ENCODE measurements at places on chromosomes 11 and 22.

DNA sequence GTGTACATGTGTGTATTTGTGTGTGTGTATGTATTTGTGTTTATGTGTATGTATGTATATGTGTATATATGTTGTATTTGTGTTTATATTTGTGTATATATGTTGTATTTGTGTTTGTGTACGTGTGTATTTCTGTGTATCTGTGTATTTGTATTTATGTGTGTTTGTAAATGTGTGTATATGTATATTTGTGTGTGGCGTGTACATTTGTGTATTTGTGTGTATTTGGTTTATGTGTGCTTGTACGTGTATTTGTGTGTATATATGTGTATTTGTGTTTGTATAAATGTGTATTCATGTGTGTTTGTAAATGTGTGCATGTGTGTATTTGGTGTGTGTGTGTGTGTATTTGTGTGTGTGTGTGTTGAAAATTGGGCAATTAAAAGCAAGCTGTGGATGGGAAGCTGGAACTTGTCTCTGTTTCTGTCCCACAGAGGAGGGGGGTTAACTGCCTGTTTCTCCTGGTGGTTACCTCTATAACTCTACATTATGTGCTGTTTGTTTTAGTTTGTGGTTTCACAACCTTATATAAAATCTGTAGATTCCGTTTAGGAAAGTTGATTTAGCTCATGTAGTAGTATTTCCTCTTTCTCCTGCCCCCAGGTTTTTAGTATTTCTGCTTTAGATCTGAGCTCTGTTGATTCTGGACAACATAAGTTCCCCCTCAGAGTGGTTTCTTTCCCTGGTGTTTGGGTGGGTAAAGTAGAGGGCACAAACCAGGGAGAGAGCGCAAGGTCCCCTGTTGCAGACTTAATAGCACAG lies 28.9 kb downstream of the AP2A2 start:
- peaks cover 12% of the 10 kb centered on the region for H3K36me3 ChIP-seq
- no peaks in the 10 kb centered on the region for H3K27me3 ChIP-seq
- no peak for DNase-seq
- H3K4me3 ChIP-seq: no peak overlapping the region
- H3K27ac ChIP-seq: peak overlapping the region; percentile 34
- peaks cover 12% of the 10 kb centered on the region for H3K4me1 ChIP-seq

DNA sequence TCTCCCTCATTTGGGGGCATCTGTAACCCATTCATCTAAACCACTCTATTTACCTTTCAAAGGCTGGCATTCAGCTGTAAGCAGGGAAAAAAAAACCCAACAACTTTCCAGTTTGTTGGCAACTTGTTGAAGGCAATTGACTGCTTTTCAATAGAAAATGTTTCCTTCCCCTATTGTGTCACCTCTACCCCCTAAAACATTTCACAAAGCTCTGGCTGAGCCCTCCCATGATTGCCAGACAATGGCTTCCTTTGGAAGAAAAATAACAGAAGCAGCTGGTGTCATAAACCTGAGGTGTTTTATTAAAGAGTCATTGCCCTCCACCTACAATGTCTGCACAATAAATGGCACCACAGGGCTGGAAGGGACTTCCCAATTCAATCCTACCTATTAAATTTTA lies 22.1 kb upstream of the PSMA1 start:
- no peak for DNase-seq
- H3K4me1 ChIP-seq: peaks cover 38% of the 10 kb centered on the region
- H3K27ac ChIP-seq: no peak overlapping the region
- H3K36me3 ChIP-seq: peaks cover 35% of the 10 kb centered on the region
- no peaks in the 10 kb centered on the region for H3K27me3 ChIP-seq

DNA sequence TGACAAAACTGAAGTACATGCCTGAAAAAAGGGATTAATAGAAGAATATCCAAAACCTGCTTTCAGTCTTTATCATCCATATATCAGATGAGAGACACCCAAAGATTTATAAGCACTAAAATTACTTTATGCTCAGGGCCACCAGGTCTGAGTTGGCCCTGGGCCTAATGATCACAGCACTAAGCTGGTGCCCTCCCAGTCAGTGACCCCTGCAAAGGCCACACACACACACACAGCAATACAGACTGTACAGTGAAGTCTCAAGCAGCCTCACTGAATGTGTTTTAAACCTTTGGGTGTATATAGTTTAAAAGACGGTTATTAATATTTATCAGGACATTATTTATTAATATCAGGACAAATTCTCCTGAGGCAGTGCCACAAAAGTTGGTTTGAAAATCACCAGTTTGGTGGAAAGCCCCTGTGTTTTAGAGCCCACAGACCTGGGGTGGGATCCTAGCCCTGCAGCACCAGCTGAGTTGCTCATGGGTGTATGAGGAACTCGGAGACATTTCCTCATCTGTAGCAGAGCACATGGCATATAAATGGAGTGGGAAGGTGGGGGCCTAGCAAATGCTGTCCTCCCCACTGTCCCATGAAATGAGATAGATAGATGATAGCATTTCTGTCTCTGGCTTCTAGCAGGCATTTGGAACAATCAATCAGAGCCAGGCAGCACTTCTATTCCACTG lies 48.4 kb upstream of the HORMAD2 start:
- peaks cover 3% of the 10 kb centered on the region for H3K36me3 ChIP-seq
- DNase-seq: no peak
- H3K4me3 ChIP-seq: no peak overlapping the region
- no peak overlapping the region for H3K27ac ChIP-seq

DNA sequence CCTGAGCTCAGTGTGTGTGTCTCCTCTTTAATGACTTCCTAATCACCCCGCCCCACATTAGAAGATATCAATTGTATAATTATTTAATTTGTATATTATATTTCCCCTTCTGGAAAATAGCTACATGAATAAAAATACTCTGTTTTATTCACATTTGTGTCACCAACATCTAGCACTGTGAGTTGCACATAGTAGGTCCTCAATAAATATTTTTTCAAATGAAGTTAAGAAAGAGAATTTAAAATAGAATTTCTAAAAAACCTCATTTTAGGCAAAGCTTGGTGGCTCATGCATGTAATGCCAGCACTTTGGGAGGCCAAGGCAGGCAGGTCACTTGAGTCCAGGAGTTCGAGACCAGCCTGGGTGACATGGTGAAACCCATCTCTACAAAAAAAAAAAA lies 59.7 kb downstream of the FAM83F start:
- H3K27ac ChIP-seq: peak overlapping the region; percentile 96
- no peaks in the 10 kb centered on the region for H3K27me3 ChIP-seq
- H3K36me3 ChIP-seq: peaks cover 2% of the 10 kb centered on the region
- H3K4me1 ChIP-seq: peaks cover 72% of the 10 kb centered on the region
- H3K4me3 ChIP-seq: peak overlapping the region; percentile 84

- H3K27ac ChIP-seq: no peak overlapping the region
- no peaks in the 10 kb centered on the region for H3K36me3 ChIP-seq
- peaks cover 3% of the 10 kb centered on the region for H3K4me1 ChIP-seq
- H3K27me3 ChIP-seq: peaks cover 18% of the 10 kb centered on the region
- H3K4me3 ChIP-seq: no peak overlapping the region
These were observed 23.9 kb upstream of the RBFOX2 start for GRCh38 chr22:36052505-36052941.

GRCh38 chr11:104934594-104934993 lies 33.8 kb downstream of the CASP4 start:
- peak overlapping the region; percentile 84 for H3K27ac ChIP-seq
- no peaks in the 10 kb centered on the region for H3K27me3 ChIP-seq
- DNase-seq: no peak
- H3K4me1 ChIP-seq: peaks cover 20% of the 10 kb centered on the region

- DNase-seq: no peak
- peaks cover 2% of the 10 kb centered on the region for H3K27me3 ChIP-seq
- H3K36me3 ChIP-seq: peaks cover 7% of the 10 kb centered on the region
- H3K4me3 ChIP-seq: no peak overlapping the region
These were observed 69.2 kb upstream of the PRR5 start for GRCh38 chr22:44632541-44633396.

DNA sequence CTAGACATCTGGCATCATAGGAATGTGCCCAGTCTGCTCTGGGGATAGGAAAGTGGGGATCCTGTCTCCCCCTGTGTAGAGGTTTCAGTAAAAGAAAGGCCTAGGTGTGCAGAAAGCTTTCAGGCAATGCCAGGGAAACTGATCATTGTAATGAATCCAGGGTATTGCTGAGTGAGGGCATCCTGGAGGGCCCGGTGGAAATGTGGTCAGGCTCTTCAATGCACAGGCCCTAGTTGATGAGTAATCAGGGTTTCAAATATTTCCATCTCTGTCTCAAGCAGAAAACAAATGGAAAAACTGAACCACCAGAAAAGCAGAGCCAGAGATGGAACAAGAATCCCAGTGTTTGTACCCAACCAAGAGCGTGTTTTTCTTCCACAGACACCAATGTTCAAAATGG lies 2.0 kb downstream of the CD3E start:
- peaks cover 66% of the 10 kb centered on the region for H3K4me1 ChIP-seq
- peaks cover 51% of the 10 kb centered on the region for H3K36me3 ChIP-seq
- peak overlapping the region; percentile 99 for H3K27ac ChIP-seq
- no peak for DNase-seq
- peak overlapping the region; percentile 96 for H3K4me3 ChIP-seq
- no peaks in the 10 kb centered on the region for H3K27me3 ChIP-seq

DNA sequence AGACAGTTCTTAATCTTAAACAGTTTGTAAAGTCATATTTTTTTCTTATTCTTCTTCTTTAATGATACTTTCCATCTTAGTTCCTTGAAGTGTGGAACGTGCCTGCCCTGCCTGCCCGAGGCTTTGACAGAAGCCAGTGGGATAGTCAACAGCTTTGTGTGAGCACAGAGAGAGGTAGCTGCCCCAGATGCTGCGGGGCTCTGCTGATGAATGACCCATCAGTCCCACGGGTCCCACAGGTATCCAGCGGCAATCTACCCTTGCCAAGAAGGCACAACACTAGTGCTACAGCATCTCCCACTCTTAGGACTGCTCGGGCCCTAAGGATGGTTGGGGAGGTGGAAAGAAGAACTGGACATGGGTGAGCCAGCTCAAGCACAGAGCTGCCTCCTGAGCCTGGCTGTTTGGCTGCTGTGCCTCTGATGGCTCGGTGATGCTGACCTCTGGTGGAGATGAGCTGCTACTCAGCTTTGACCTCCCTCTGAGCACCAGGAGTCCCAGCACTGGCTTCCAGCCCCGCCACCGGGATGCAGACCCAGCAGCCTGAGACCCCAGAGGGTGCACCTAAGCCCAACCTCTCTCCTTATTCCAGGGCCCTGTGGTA lies 11.8 kb upstream of the APLNR start:
- no peak for DNase-seq
- H3K27ac ChIP-seq: no peak overlapping the region

GRCh38 chr22:23685205-23685784 lies 5.5 kb upstream of the RGL4 start:
- no peak overlapping the region for H3K27ac ChIP-seq
- DNase-seq: no peak
- no peaks in the 10 kb centered on the region for H3K27me3 ChIP-seq
- H3K36me3 ChIP-seq: peaks cover 5% of the 10 kb centered on the region
- peaks cover 8% of the 10 kb centered on the region for H3K4me1 ChIP-seq
- H3K4me3 ChIP-seq: no peak overlapping the region

GRCh38 chr11:34464591-34465051 lies 25.9 kb downstream of the CAT start:
- peaks cover 4% of the 10 kb centered on the region for H3K4me1 ChIP-seq
- H3K27ac ChIP-seq: no peak overlapping the region
- H3K4me3 ChIP-seq: no peak overlapping the region
- peaks cover 52% of the 10 kb centered on the region for H3K36me3 ChIP-seq
- DNase-seq: no peak
- no peaks in the 10 kb centered on the region for H3K27me3 ChIP-seq

GRCh38 chr22:26213826-26214225 lies 44.6 kb downstream of the SEZ6L start:
- no peak overlapping the region for H3K27ac ChIP-seq
- no peak for DNase-seq

GRCh38 chr11:70630816-70631623 lies 232.7 kb downstream of the CTTN start:
- no peak for DNase-seq
- H3K36me3 ChIP-seq: no peaks in the 10 kb centered on the region
- no peak overlapping the region for H3K4me3 ChIP-seq

DNA sequence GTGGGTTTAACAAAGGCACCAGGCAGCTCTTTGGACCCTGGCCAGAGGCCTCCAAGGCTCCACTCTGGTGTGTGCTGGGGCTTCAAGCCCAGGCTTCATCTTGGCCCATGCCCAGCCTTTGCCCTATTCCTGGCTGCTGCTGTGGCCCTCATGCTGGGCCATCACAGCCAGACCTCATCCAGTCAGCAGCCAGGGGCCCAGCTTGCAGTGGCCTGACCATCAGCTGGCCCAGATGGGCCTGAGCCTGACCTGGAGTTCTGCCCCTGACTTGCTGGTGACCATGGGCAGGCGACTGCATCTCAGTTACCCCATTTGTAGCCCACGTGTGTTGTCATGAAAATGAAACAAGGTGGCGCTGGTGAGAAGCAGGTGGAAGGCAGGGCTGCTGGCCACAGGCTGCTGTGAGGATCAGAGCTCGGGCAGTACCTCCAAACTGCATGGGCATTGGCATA lies 76.1 kb downstream of the MED15 start:
- no peaks in the 10 kb centered on the region for H3K36me3 ChIP-seq
- no peak for DNase-seq
- no peaks in the 10 kb centered on the region for H3K27me3 ChIP-seq
- no peaks in the 10 kb centered on the region for H3K4me1 ChIP-seq
- H3K4me3 ChIP-seq: no peak overlapping the region
- no peak overlapping the region for H3K27ac ChIP-seq

- H3K4me3 ChIP-seq: peak overlapping the region; percentile 98
- DNase-seq: no peak
- H3K27ac ChIP-seq: peak overlapping the region; percentile 100
These were observed 4.2 kb downstream of the HSPA8 start for GRCh38 chr11:123057661-123058305.

- H3K4me1 ChIP-seq: peaks cover under 1% of the 10 kb centered on the region
- DNase-seq: no peak
- no peak overlapping the region for H3K27ac ChIP-seq
- H3K27me3 ChIP-seq: peaks cover 6% of the 10 kb centered on the region
- no peak overlapping the region for H3K4me3 ChIP-seq
- H3K36me3 ChIP-seq: no peaks in the 10 kb centered on the region
These were observed 154.0 kb upstream of the RAG2 start for GRCh38 chr11:36751996-36752395.

- no peak overlapping the region for H3K27ac ChIP-seq
- H3K4me1 ChIP-seq: peaks cover 20% of the 10 kb centered on the region
- H3K36me3 ChIP-seq: peaks cover 3% of the 10 kb centered on the region
- no peak overlapping the region for H3K4me3 ChIP-seq
- no peak for DNase-seq
These were observed 73.8 kb downstream of the FAM76B start for GRCh38 chr11:95715777-95716241.

DNA sequence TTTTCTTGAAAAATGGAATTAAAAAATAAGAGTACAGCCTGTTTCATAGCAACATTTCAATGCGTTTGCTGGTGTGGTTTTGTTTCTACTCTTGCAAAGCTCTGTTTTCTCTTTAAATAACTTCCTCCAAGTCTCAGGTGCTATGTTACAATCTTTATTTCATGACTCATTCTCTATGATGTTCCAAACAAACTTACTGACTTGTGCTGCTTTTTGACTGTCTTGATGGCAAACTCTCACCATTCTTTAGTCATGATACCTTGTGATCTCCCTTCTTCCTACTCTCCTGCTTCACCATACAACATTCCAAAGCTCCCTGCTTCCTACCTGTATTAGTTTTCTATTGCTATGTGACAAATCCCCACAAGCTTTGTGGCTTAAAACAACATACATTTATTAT lies 166.1 kb downstream of the C11orf91 start:
- no peaks in the 10 kb centered on the region for H3K4me1 ChIP-seq
- no peak for DNase-seq
- H3K4me3 ChIP-seq: no peak overlapping the region
- H3K27me3 ChIP-seq: peaks cover 15% of the 10 kb centered on the region
- no peaks in the 10 kb centered on the region for H3K36me3 ChIP-seq
- H3K27ac ChIP-seq: no peak overlapping the region

All from activated naive CD8-positive, alpha-beta T cell treated with anti-CD3 and anti-CD28 coated beads, Interleukin-2, amount 10 ng/mL, durations not matched to agents 7 days and 5 days (primary cell).